ENCODE measurements at places on chromosomes 12 and 14.

- no peak for DNase-seq
Observed at GRCh38 chr14:93909429-93910128, 17.6 kb upstream of the FAM181A start.

- no peak for DNase-seq
Observed at GRCh38 chr12:66573605-66574004, 105.3 kb downstream of the GRIP1 start.

- no peak for DNase-seq
Observed at GRCh38 chr14:64973026-64973442, 898 bp upstream of the RAB15 start.

DNA sequence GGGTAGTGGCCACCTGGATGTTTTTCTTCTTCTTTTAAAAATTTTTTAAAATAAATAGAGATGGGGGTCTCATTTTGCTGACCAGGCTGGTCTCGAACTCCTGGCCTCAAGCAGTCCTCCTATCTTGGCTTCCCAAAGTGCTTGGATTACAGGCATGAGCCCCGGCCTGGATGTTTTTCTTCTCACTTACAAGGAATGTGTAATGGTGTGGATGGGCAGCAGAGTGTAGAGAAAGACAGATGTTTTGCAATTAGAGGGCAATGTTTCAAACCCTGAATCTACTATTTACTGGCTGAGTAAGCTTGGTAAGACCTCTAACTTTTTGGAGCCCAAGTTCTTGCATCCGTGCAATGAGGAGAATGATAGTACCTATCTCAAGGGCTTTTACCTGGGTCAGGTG, 48.1 kb downstream of the ADCK1 start:
- DNase-seq = no peak

DNA sequence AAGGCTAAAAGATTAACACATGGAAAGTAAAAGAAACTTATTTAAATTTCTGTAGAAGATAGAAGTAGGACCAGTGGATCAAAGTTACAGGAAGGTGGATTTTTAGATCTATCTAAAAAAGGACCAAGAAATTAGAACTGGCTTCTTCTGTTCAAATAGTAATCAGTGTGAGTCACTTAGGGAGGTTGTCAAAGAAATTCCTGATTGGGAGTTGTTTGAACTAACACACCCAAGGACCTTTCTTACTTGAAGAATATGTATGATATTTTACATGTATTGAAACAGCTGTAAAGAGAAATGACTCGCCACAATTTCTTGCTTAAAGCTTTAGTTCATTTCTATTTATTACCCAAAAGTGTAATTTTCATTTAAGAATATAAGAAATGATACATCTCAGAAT, 256.9 kb downstream of the RAD51B start:
- DNase-seq = peak; percentile 23

GRCh38 chr14:81310606-81311005, 89.5 kb downstream of the STON2 start:
- DNase-seq = no peak

GRCh38 chr12:68403296-68403695, 71.1 kb upstream of the MDM1 start:
- DNase-seq = no peak

DNA sequence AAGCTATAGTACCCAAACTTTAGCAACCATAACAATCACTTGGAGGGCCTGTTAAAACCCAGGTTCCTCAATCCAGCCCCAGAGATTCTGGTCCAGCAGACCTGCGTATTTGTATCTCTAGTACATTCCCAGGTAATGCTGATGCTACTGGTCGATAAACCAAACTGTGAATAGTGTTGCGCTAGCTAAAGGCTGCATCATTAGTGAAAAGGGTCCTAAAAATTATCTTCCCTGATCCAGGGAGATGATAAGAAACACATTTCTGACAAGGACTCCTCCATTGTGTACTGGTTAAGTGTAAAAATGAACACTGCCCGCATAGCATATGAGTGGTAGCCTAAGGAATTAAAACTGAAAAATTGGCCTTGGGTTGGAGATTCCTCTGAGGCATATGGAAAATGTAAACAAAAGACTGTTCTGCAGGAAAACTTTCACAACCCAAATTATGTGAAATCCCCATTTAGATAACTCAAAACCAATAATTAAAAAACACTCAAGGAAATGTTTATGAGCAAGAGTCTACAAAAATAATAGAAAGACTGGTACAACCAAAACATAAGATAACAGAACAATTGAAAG, 322.7 kb downstream of the CEP128 start:
- no peak for DNase-seq

DNA sequence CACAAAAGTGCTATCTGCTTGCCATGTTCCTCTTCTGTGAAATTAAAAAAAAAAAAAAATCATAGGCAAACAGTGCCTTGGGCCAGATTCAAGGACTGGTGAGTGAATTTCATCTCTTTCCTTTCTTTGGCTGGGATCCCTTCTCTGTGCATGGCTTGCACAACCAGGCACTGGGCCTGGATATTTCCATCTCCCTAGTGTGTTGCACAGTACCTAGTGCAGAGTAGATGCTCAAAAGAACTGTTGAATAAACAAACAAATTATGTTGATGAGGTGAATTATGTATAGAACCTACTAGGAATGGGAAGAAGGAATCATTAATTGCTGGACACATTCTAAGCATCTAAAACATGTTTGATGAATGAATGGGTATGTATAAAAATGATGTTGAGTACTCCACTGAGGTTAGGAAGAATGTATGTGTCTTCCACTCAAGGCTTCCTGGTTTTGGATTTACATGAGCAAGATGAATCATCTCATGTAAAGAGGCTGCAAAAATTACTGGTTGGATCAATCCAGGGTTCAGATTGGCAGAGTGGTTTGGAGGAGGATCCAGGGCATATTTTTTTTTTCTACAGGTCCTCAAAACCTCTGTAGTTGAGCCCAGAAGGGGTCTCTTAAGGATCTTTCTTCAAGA, 93.2 kb downstream of the EMP1 start:
- DNase-seq = no peak

DNA sequence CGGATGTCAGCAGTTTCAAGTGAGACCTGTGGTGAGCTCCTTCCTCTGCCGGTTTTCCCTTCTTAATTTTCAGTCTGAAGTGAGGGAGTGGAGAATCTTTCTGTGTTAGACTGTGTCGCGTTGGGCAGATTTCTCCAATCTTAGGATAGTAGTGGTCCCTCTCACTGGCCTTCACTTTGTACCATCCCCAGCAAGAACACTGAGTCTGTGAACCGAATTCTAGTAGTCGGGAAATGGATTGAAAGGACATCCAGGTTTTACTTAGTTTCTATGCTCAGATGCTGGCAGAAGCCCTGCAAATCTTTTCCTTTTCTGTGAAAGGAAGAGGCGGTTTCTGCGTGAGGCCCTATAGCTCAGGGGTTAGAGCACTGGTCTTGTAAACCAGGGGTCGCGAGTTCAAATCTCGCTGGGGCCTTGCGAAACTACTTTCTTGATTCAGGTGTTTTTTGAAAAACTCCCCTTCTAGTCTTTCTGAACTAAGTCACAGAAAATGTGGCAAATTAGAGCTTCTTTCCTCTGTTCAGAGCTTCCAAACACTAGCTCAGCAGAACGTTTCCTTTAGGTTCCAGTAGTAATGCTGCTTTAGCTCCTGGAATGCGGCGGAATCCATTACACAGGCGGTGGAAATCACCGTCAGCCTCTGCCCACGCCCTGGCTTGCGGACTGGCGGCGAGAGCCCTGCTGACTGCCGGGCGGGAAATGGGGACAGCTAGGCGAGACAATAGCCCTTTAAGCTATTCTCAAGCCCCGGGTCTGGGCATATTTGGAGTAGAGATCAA, 2.8 kb upstream of the RNASE4 start:
- DNase-seq = peak; percentile 83

DNA sequence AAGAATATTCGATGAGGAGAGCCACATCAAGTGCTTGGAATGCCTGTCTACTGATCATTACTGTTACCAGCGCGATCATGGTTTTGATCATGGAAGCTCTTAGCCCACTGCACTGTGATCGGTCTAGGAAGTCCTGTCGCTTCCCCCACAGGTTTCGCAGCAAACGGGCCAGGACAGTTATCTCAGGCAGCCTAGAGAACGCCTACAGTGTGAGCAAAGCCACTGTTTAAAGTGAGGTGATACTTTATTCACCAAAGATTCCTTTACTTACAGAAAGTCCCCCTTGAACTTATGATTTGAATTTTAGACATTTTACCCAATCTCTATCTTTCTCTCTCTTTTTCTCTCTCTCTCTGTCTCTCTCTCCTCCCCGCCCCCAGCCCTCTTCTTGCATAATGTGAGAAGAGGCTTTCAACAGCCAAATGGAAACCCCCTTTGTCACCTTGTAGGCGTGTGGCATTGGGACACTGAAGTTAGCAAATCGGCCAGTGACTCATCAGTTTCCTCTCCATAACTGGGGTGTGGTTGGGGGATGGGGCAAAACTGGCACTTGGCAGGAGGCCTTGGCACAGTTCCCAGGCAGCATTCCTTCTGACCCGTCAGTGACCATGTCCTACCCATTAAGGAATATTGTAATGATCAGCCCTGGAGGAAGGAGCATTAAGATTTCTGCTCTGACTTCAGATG, 214.8 kb downstream of the CHST11 start:
- DNase-seq = peak; percentile 94

DNA sequence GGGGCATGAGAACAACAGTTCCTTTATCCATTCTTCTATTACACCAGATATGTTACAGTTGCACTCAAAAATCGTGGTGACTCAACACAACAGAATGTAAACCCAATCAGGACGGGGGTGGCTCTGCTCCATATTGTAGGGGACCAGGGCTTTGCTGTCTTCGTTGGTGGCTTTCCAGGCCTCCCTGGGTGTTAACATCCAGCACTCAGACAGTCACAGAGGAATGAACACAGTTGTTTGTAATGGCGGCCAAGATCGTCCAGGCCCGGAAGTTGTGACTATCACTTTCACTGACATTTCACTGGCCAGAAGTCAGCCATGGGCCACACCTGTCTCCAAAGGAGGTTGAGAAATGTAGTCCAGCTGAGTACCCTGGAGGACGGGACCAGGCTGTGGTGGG, 204.1 kb downstream of the CACNA1C start:
- no peak for DNase-seq
